Erythroblast (primary cell): ENCODE measurements at places on chromosomes 1 and 21.

- no peak for DNase-seq
These were observed 16.6 kb upstream of the S100A11 start for GRCh38 chr1:152053375-152053774.

- DNase-seq = no peak
These were observed 1176.4 kb downstream of the BRINP3 start for GRCh38 chr1:189301235-189301634.

DNA sequence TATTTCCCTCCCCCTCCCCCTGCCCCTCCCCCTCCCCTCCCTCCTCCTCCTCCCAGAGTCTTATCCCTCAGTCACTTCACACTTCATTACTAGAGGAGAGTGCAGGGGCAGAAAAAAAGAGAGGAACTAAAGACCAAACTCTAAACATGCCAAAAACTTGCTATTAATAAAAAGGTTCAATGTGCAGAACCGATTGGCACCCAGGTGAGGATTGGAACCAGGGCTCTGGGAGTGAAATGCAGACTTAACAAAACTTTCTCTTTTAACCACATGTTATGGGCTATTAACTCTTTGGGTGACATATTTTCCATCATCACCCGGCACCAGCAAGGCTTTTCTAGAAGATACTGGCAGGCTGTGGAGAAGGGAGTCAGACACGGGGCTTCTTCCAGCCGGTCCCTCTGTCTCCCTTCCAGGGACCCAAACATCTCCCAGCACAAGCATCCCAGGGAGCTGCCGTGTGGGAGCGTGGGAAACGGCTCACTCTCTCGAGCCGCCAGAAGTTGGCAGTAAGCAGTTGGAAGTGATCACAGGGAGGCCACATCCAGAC lies 13.6 kb downstream of the NID1 start:
- DNase-seq = no peak

- DNase-seq = no peak
These were observed 239.6 kb upstream of the BEND5 start for GRCh38 chr1:49016030-49016977.

DNA sequence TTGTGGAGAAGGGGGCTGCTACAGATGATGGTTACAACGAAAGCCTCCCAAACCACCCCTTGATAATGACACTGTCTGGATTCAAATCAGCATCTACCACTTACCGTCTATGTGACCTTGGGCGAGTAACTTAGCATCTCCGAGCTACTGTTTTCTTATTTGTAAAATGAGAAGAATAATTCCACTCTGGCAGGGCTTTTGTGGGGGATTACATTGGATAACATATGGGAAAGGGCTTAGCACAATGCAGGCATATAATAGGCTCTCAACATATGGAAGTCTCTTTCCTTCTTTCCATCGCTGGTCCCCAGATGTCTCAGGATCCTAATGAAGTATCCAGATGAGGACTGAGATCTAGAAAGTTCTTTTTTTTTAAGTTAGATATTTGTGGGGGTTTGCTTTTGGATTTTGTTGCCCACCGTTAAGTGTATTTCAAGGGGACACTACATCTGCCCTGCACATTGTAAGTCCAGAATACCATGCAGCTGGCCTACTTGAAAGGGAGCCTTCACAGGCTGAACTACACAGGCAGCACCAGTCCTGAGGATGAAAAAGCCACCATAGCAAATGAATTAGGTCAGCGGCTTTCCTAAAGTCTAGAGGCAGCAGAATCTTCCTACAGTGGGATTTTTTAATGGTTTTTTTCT lies 172.2 kb upstream of the IRF2BP2 start:
- DNase-seq = no peak

DNA sequence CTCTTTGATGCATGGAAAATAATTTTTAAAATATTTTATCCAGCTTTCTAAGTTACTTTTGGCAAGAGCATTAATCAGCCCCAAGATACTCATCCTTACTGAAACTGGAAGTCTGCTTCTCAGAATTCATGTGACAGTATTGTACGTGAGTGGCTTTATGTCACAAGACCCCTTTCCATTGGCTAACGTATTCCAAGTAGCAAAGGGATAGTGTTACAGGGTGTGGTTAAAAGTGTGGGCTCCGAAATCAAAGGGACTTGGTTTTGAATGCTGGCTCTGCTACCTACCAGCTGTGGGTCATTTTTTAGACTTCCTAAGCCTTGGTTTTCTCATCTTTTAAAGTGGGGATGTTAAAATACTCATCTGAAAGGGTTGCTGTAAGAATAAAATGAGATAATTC lies 91.7 kb downstream of the RHOU start:
- DNase-seq = no peak

DNA sequence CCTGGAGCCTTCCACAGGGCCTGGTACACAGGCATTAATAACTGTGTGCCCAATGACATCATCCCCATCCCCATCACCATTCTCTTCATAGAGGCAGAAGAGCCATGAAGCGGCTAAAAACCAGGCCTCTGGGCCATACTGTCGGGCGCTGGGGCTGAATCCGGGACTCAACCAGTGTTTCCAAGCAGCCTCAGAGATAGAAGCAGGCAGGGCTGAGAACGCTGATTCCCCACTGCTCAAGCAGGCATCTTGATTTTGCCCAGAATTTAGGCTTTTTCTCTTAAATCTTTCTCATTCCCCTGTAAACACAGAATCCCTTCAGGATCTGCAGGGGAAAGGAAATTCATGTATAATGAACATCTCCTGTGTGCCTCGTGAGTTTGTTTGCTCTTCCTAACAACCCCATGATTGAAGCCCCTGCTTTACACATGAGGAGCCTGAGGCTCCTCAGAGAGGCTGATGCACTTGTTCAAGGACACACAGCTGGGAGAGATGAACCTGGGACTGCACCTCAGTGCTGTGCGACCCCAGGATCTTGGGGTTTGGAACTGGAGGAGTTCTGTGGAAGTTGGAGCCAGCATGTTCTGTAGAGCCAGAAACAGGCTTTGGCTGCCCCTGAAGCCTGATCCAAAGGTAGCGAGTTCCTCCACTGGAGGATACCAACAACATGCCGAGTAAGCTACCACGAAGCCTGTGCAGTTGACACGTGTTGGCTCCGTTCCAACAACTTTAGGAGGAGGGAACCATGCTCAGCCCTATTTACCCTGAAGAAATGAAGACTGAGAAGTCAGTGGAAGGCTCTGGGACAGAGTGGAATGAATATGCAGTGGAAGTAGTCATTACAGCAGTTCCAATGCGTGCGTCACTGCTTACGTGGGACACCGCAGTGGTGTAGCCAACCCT lies 55.5 kb downstream of the EDN2 start:
- no peak for DNase-seq

GRCh38 chr1:23369335-23370013 lies at the start of gene ZNF436:
Gene ZNF436 (minus strand): TSS chr1:23369836. CDS start chr1:23368005, 1,831 bp downstream.
- DNase-seq = no peak

DNA sequence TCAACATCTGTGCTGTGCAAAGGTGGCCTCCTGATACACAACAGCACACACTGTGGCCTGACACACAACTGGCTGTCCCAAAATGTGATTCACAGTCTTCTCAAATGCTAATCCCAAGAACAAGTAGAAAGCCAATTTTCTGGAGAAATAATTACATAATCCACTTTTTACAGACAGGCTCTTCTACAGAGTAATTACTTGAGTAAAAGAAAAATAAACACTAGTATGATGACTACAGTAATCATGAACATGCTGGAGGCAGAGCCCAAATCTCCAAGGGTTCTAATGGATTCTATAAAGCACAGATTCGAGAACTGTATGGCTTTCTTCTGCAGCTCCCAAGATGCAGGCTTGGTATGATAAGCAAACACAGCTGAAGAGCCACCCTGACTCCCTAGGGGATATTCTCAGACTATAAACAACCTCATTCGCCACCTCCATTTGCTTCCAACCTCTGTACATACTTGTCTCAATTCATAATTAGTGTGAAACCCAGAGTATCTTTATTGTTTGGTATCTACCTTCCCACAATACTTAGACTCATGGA lies 81.9 kb downstream of the SIPA1L2 start:
- no peak for DNase-seq

DNA sequence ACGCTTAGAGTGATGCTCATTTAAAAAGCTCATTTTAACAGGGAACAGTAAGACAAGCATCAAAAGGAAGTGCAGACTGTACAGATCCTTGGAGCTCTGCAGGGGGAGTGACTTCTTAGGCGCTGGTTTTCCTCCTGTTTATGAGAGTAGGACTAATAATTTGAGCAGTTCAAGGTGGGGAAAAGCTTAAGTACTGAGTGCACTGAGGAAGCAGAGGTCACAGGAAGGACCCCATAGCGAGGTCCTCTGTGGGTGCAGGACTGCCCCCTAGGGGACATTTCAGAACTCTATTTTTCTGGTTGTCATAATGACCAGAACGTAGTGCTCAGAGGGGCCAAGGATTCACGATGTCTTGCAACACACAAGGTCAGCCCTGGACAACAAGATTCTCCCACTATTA lies 112.1 kb downstream of the HLCS start:
- peak; percentile 59 for DNase-seq

DNA sequence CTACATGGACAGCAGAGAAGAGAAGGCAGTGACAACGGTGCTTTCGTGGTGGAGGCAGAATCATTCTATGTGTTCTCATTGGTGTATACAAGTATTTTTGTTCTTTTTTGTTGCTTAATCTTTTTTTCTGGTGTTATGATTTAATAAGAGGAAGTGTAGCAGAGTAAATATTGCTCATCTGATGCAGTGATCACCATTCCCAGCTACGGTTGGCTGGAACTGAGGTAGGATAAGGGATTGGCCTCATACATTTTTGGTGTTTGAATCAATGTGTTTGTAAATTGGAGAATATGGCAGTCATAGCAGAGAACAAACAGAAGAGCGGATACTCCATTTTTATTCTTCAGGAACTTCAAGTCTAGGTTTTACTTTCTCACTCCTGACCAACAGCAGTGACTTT lies 76.6 kb downstream of the UBE2U start:
- no peak for DNase-seq

- DNase-seq = no peak
These were observed 28.3 kb upstream of the LY9 start for GRCh38 chr1:160767395-160768294.
